GM23338 (cell line): ENCODE measurements at places on chromosomes 12 and 14.
A peak's percentile ranks its signal among the peaks of the same experiment; 100 is the strongest.

GRCh38 chr14:25026476-25027137 is 23.3 kb downstream of the STXBP6 start:
- no peak for DNase-seq
- no peaks in the 10 kb centered on the region for H3K27me3 ChIP-seq
- H3K27ac ChIP-seq, result no peak overlapping the region

DNA sequence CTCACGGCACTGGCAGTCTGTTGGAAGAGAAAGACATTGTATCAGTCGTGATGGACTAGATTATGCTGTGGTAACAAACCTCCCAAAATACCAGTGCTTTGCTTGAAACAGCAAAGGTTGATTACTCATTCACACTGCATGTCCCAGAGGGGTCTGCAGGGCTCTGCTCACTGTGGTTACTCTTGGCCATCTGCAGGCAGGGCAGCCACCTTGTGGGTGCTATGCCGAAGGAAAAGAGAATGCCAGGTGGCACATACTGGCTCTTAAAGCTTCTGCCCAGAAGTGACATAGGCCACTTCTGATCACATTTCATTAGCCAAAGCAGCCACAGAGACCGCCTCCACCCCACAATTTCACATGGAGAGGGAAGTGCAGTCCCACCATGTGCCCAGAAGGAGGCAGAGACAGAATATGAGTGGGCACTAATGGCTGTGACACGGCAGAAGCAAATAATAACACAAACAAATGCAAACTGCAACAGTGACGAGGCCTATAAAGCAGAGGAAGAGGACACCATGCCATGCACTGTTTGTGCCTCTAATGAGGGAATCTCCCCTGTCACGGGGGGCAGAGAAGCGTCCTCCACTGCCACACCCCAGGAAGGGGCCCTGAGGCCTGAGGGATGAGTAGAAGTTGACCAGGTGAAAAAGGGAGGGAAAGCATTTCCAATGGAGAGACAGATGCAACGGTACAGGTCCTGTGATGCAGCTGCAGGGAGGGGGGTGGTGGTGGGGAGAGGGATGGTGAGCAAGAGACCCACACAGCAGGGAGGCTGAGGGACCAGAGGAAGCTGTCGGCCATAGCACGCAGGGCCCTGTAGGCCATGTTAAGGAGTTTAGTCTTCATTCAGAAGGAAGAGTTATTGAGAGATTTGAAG is 51.7 kb upstream of the KICS2 start:
- no peaks in the 10 kb centered on the region for H3K27me3 ChIP-seq
- no peak overlapping the region for H3K4me3 ChIP-seq
- peaks cover 3% of the 10 kb centered on the region; the same call in 1 of the 2 replicates for H3K4me1 ChIP-seq
- no peaks in the 10 kb centered on the region for H3K36me3 ChIP-seq
- peak overlapping the region; percentile 61; the same call in 1 of the 2 replicates for H3K27ac ChIP-seq
- DNase-seq, result peak; percentile 82

DNA sequence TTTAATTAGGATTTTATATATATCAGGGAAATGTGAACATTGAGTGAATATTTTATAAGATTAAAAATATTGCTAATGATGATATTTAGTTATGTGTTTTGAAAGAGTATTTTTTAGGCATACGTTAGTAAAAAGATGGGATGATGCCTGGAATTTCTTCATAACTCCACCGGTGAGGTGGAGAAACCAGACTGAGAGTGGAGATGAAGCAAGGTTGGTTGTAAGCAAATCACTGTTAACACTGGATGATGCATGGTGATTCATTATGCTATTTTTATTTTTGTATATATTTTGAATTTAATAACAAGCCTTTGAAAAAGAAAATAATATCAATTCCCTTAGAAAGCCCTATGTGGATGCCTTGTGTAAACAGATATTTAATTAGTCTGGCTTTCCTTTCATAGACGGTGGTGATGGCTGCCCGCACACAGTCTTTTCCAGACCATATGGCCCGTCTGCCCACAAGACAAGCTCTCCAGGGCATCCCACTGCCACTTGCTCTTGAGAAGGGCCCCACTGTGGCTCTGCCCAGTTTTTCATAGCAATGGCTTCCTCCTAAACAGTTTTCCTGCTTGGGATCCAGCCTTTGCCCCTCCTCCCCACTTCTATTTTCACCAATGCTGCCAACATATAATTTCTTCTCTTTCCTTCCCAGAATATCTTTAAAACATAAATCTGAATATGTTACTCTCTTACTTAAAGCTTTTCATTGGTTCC is 95.4 kb downstream of the HELB start:
- DNase-seq, result no peak
- no peaks in the 10 kb centered on the region for H3K36me3 ChIP-seq
- H3K27me3 ChIP-seq, result no peaks in the 10 kb centered on the region
- H3K27ac ChIP-seq, result no peak overlapping the region

DNA sequence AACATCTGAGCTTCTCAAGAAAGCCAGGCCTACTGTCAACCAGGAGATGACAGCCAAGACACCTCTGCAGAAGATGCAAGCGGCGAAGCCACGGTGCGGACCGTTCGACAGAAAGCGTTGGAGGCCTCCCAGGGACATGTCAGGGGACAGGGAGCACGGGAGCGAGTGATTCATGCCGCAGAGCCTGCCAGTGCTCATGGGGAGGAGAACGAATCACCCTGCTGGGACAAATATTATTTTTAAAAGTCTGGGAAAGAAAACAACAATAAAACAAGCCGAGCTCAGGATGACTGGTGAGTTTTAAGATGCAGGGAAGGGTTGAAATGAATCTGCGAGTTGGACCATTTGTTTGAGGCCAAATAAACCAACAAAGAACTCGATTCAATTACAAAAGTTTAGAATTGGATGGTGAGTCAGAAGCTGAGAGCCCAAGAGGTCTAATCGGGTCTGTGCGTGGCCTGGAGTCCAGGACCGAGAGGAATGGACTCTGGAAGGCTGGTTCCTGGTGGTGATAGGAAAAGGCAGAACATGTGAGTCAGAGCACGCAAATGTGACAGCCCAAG is 91.0 kb downstream of the RBM19 start:
- no peak overlapping the region for H3K4me3 ChIP-seq
- H3K4me1 ChIP-seq, result no peaks in the 10 kb centered on the region
- no peaks in the 10 kb centered on the region for H3K27me3 ChIP-seq
- H3K36me3 ChIP-seq, result no peaks in the 10 kb centered on the region; the same call in 1 of the 2 replicates
- DNase-seq, result no peak

- no peak for DNase-seq
- H3K36me3 ChIP-seq, result no peaks in the 10 kb centered on the region
Observed at GRCh38 chr12:27008081-27008480, 6.1 kb downstream of the TM7SF3 start.

- no peak overlapping the region for H3K27ac ChIP-seq
- H3K27me3 ChIP-seq, result no peaks in the 10 kb centered on the region
- H3K4me3 ChIP-seq, result no peak overlapping the region
Observed at GRCh38 chr12:110591451-110592051, 8.4 kb upstream of the PPTC7 start.

DNA sequence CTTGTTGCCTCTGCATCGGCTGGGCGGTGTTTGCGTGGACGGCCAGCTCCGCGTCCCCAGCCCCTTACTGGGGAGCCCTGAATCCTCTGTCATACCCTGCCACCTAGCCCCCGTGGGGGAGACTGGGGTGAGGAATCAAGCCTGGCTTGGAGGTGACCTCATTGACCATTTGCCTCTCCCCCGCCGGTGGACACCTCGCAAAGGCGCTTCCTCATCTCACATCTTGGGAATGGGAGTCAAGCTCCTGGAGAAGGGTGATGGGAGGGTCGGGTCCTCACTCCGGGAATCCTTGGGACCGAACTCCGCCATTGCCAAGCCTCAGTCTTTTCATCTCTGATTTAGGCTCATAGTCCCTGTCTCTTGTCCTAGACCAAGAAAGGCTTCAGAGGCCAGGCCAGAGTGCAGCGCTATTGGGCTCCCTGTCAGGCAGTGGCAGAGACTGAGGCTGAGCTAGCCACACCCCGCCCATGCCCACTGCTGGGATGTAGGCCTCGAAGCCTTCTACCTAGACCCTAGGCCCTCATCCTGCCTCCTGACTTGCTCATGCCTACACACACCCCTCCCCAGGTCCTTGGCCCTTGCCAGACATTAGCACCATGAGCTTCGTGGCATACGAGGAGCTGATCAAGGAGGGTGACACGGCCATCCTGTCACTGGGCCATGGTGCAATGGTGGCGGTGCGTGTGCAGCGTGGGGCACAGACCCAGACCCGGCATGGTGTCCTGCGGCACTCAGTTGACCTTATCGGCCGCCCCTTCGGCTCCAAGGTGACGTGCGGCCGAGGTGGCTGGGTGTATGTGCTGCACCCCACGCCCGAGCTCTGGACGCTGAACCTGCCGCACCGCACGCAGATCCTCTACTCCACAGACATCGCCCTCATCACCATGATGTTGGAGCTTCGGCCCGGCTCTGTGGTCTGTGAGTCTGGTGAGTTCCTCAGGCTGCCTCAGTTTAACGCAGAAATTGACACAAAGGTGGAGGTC is 678 bp downstream of the TRMT61A start:
- no peak overlapping the region for H3K27ac ChIP-seq
- H3K4me3 ChIP-seq, result peak overlapping the region; percentile 97
- H3K4me1 ChIP-seq, result peaks cover 4% of the 10 kb centered on the region; the same call in 1 of the 2 replicates
- H3K27me3 ChIP-seq, result peaks cover 7% of the 10 kb centered on the region
- no peaks in the 10 kb centered on the region for H3K36me3 ChIP-seq

- no peaks in the 10 kb centered on the region for H3K27me3 ChIP-seq
- H3K4me1 ChIP-seq, result peaks cover 15% of the 10 kb centered on the region
- no peak overlapping the region for H3K4me3 ChIP-seq
- H3K27ac ChIP-seq, result peak overlapping the region; percentile 66; the same call in 1 of the 2 replicates
- DNase-seq, result peak; percentile 64
Observed at GRCh38 chr14:93085911-93086310, 29.8 kb downstream of the ITPK1 start.

DNA sequence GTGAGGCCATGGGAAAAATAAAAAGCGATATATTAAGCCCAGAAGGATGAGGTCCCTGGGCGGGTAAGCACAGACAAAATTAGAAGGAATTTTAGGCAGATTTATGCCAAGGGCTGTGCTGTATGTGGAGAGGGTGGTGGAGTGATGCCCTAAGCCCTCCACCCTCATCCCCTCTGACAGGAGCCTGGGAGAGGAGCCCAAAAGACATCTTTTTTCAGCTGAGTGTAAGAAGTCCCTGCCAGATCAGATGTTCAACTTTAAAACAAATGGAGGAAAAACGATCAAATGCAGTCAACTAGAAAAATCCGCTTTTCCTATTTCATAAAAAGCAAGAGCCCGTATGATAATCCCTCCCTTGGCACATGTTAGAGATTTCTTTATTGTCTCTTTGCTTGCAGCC is 47.7 kb upstream of the NRXN3 start:
- peaks cover 4% of the 10 kb centered on the region; the same call in 1 of the 2 replicates for H3K36me3 ChIP-seq
- no peak overlapping the region for H3K4me3 ChIP-seq
- peaks cover 7% of the 10 kb centered on the region; the same call in 1 of the 2 replicates for H3K4me1 ChIP-seq
- DNase-seq, result no peak

DNA sequence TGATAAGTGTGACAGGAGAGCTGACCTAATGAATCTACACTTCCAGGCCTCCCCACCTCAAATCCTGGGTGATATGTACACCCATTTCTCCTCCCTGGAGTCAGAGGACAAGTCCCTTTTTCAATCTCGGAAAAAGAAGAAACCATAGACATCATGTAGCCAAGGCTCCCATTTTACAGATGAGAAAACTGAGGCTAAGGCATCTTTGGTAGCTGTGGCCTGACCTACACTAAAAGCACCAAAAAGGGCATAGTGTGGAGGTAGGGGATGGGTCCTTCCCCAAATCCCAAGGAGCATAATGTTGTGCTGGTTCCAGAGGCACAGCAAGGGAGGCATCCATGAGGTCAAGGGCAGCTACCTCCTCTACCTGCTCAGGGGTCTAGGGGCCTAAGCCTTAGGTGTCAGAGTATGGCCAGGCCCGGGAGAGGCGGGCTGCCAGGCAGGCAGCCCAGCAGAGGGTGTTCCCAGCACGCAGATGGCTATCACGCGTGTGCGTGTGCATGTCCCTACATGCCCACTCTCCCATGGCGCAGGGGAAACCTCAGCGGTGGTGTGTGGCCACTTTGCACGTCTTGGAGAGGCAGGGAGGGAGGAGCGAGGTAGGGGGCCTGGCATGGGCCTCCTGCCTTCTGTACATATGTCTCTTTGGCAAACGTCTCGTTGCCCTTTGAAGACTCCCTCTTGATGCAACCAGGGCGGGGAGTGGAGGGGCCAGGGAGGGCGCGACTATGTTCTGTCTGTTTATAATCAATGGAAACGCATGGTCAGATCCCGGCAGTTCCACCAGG is 2.5 kb downstream of the PGF start:
- peaks cover 12% of the 10 kb centered on the region; the same call in 1 of the 2 replicates for H3K27me3 ChIP-seq
- no peaks in the 10 kb centered on the region for H3K36me3 ChIP-seq
- no peak for DNase-seq
- H3K4me1 ChIP-seq, result peaks cover 8% of the 10 kb centered on the region
- H3K27ac ChIP-seq, result no peak overlapping the region
- no peak overlapping the region for H3K4me3 ChIP-seq

DNA sequence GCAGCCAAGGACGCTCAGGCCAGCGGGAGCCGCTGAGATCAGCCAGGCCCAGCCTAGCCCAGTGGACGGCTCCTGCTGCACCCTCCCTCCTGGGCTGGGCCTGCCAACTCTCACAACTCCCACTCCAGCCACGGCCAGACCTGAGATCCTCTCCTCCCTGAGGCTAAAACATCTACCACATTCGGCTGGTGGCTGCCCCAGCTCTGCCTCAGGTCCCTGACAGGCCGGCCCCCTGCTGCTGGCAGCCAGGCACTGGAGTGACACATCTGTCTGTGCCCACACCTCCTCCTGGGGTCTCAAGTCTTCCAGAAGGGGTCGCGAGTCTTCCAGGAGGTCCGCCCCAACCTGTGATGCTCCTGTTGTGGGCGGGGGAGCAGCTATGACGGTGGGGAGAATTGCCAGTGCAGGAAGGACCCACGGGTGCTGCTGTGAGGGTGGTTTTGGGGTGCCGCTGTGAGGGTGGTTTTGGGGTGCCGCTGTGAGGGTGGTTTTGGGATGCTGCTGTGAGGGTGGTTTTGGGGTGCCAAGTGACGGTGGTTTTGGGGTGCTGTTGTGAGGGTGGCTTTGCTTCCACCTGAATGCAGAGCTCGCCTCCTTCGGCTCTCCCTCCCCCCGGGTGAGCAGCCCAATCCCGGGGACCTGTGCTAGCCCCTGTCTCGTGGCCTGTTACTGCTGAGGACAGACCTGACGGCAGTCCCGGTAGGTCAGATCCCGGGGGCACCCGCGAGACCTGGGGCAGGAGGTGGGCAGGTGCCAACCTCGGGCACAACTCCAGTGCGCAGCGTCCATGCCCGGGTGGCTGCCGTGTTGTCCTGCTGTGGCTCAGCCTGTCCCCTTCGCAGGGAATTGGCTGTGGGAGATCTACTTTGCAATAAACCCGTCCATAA is 27.5 kb upstream of the C14orf180 start:
- no peak overlapping the region for H3K27ac ChIP-seq
- H3K4me1 ChIP-seq, result no peaks in the 10 kb centered on the region
- H3K36me3 ChIP-seq, result no peaks in the 10 kb centered on the region
- DNase-seq, result no peak
- no peak overlapping the region for H3K4me3 ChIP-seq

- no peaks in the 10 kb centered on the region for H3K36me3 ChIP-seq
- no peaks in the 10 kb centered on the region for H3K4me1 ChIP-seq
- no peaks in the 10 kb centered on the region for H3K27me3 ChIP-seq
Observed at GRCh38 chr12:30357766-30358490, 337.7 kb downstream of the IPO8 start.

- no peaks in the 10 kb centered on the region for H3K36me3 ChIP-seq
- H3K27ac ChIP-seq, result no peak overlapping the region
- H3K4me1 ChIP-seq, result no peaks in the 10 kb centered on the region
Observed at GRCh38 chr12:84502907-84503787, 409.5 kb downstream of the SLC6A15 start.
